ENCODE measurements at places on chromosomes 6 and 20.

GRCh38 chr20:51111290-51111689 lies 88.4 kb upstream of the KCNG1 start:
- no peak for DNase-seq

DNA sequence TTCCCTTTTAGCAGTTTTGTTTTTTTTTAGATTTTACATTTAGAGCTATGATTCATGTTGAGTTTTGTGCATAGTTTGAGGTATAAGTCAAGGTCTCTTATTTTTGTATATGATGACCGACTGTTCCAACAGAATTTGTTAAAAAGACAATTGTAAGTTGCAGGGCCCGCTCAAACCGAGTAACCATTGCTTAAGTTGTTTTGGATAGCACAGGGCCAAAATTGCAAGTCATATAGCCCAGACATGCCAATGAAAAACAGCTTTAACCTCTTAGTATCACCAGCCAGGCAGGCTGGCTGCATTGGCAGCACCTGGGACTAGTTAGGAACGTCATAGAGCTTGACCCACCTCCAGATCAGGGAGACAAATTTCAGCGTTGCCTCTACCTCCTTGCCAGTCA lies 47.3 kb downstream of the PFDN4 start:
- no peak for DNase-seq

DNA sequence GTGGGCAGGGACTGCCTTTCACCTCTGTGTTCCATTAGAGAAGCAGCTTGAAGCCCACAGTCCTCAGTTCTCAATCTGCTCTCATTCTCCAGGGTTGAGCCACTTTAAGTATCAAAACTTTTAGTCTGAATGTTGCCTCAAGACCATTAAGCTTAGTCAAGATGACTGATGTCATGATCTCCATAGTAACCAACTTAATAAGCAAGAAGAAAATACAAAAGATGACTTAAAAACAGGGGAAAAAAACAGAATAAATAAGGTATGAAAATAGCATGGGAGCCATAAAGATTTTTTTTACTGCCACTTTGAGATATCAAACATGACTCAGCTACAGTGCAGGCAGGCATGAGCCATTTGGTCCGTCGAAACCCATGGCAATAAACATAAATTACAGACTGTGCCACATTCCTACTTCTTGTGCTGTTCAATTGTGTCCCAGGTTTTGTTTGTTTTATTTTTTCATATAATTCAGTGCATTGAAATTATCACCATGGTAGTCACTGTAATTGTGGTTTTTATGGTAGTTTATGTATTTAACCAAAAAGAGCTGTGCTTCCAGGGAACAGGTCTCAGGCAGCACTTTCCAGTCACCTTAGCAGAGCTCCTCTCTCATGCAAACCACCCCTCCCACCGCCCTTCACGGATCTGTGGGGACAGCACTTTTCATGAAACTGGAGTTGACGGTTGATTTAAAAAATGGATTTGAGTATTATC lies 156.5 kb upstream of the INSM1 start:
- DNase-seq, result no peak

DNA sequence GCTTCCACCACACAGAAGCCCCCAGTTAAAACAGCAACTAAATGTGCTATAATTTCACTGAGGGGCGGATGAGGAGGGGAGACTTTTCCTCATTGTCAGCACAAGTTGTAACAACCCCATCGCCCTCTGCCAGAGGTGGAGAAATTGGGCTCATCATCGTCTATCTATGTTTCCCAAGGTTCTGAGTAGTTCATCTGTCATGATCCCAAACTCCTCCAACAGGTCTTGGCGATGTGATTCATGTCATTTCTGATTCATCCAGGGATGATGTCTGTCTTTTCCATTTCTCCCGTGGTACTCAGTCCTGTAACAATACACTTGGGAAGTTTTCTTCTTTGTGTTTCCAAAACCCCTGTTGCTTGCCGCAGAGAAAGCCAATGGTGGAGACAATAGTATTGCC lies 51.0 kb downstream of the TFAP2A start:
- DNase-seq, result no peak

DNA sequence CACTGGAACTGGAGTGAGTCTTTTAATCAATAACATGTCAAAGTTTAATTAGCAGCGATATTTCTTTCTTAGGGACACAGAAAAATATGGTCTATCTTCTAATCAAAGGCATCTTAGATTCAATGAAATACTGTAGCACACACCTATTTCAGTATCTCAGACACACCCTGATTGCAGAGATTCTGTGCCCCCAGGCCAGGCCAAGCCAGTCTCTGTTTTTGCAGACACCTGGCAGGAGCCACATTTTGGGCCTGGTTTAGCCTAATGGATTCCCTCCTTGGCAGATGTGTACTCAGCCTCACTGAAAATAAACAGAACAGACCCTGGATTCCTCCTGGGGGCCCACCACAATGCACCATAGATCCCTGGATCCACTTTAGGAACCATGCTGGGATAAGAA lies 74.8 kb downstream of the LRFN2 start:
- DNase-seq, result no peak

- DNase-seq, result no peak
These were observed 3.7 kb upstream of the CCDC167 start for GRCh38 chr6:37503309-37503965.

- DNase-seq, result no peak
These were observed 28.6 kb upstream of the CCN2 start for GRCh38 chr6:131979515-131980337.

- no peak for DNase-seq
These were observed 307.2 kb downstream of the HIVEP2 start for GRCh38 chr6:142637624-142638351.

DNA sequence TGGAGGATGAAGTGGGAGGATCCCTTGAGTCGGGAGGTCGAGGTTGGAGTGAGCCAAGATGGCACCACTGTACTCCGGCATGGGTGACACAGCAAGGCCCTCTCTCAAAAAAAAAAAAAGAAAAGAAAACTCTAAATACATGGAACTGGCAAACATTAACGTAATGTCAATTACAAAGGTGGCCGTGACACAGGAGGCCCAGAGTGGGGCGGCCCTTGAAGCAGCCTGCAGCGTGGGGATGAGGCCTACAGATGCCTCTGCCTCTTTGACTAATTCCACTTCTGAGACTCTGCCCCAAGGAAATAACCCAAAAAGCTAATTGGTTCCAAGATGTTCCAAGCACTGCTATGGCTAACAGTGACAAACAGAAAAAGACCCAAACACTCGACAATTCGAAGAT lies 21.2 kb downstream of the ZBTB46 start:
- DNase-seq, result no peak

GRCh38 chr20:18922898-18923297 lies 109.3 kb downstream of the SCP2D1 start:
- no peak for DNase-seq

DNA sequence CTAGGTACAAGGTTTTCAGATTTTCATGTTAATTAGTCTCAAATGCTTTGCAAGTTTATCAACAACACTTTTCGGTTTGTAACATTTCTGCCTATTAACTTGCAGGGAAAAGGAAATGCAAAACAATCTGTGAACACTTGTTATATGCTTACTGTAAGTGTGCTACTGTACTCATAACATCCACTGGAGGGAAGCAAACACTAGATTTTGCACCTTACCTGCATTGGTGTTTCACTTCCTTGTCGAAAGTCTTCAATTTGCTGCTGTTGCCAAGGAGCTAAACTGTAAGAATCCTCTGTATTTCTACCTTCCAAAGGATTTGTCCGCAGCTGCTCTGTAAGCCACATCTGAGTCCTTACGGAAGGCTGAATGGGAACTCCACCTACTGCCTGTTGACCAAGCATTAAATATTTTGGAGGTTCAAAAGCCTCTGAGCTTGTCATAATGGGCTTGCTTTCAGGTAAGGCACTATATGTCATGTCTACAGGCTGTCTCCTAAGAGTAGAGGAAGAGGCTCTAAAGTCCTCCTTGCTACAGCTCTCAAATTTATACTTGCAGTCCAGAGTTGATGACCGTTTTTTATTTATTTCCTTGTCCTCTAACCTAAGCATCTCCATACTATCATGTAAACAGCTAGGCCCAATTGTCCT lies 17.3 kb downstream of the PLN start:
- DNase-seq, result no peak

- DNase-seq, result peak; percentile 82
These were observed 27.5 kb downstream of the SERPINB9 start for GRCh38 chr6:2875359-2876191.

DNA sequence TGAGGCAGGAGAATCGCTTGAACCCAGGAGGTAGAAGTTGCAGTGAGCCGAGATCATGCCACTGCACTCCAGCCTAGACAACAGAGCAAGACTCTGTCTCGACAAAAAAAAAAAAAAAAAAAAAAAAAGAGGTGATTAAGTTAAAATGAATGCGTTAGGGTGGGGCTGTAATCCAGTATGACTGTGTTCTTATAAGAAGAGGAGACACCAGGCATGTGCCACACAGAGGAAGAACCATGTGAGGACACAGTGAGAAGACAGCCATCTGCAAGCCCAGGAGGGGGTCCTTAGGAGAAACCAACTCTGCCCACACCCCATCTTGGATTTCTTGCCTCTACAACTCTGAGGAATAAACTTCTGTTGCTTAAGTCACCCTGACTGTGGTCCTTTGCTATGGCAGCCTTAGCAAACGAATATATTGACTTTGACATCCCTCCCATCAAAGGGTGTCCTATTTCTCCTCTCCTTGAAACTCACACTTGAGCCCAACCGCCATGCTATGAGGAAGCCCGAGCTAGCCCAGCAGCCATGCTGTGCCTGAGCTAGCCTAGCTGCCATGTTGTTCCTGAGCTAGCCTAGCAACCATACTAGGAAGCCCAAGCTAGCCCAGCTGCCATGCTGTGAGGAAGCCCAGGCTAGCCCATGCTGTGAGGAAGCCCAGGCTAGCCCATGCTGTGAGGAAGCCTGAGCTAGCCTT lies 15.8 kb upstream of the PPP1R16B start:
- no peak for DNase-seq

DNA sequence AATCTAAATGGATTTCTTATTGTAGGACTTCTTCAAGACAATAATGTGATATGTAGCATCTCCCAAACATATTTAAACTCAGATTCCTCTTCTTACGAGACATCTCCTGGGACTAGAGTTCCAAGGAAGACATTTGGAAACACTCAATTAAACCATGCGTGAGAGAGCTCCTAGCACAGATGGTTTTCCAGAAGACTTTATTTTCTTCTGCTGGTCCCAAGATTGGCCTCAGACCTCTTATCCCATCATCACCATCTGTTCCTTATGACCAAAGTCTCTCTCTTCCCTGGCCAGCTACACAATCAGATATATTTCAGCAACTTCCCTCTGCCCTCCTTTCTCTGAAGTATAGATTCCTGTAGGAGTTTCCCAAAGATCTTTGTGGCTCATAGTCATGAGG lies 93.2 kb upstream of the JARID2 start:
- DNase-seq, result no peak

DNA sequence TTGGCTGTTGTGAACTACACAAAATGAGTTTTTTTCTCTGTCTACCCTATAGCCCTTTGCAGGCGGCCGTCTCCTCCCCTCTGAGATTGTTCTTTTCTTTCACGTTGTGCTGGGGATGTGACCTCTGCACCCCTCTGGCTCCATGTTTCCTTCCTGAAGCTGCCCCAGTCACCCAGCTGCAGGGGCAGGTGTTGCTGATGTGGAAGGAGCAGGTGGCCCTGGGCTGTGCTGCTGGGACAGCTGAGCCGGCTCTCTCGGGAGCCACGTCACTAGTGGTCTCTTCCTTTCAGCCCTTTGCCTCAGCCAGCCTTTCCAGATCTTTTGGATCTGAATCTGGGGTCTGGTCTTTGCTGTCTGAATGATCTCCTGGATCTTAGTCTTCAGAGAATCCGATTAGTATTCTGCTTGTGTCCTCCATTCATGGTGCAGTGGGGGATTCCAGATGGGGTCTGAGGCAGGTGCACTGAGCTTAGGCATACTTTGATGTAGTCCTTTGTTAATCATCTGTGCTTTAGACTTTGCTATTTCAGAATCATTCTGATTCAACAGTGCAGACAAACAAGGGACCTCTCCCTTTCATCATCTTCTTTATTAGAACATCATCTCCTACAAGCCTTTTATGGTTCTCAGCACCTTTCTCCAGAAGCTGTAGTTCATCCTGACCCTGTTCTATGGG lies 31.4 kb downstream of the TMEM181 start:
- DNase-seq, result no peak

- DNase-seq, result no peak
These were observed 17.0 kb downstream of the DEFB115 start for GRCh38 chr20:31274441-31274840.

- no peak for DNase-seq
These were observed 99.6 kb upstream of the HMGCLL1 start for GRCh38 chr6:55678330-55679224.

GRCh38 chr20:23588434-23589403 lies 17.0 kb downstream of the CST9 start:
- DNase-seq, result no peak

GRCh38 chr6:81476881-81477280 lies 275.6 kb downstream of the TENT5A start:
- DNase-seq, result no peak

- no peak for DNase-seq
These were observed 58.2 kb downstream of the ZNF831 start for GRCh38 chr20:59221707-59222252.

DNA sequence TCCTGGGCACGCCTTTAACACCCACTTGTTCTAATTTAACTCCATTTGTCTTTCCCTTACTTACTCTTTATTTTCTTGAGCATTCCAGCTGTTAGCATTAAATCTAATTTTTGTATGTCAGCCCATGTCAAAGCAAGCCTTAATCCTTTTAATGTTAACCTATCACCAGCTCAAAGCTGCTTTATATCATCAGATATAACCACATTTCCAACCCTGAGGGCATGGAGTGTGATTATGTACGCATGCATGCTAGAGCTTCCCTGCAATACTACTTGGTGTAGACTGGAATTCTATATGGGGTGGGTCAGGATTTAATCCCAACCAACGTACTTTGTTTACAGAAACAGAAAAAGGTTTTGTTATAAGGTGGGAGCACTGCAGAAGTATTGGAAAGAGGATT lies 139.4 kb upstream of the HMGN3 start:
- no peak for DNase-seq

- no peak for DNase-seq
These were observed 135.7 kb downstream of the ALDH8A1 start for GRCh38 chr6:134814076-134814695.

- DNase-seq, result no peak
These were observed 39.9 kb upstream of the TGM2 start for GRCh38 chr20:38205001-38205400.

GRCh38 chr6:145263778-145264211 lies 471.5 kb downstream of the EPM2A start:
- no peak for DNase-seq
